ENCODE measurements at places on chromosomes 7 and 10. TPM values are rescaled to one million over a fixed set of nuclear protein-coding genes. Genes with fewer than 3 reads are reported as not detected.
A peak's percentile ranks its signal among the peaks of the same experiment; 100 is the strongest.

GRCh38 chr10:5045095-5045494, 41.4 kb upstream of the AKR1C2 start:
- DNase-seq = no peak

- DNase-seq = no peak
Measured at GRCh38 chr7:39238234-39238869, 260.6 kb downstream of the POU6F2 start.

SPAG6 gene
- 0.19 TPM for polyA plus RNA-seq

RASSF4 gene
- 26.0 TPM for polyA plus RNA-seq

- DNase-seq = no peak
Measured at GRCh38 chr10:69004821-69005220, 16.2 kb downstream of the KIFBP start.

DNA sequence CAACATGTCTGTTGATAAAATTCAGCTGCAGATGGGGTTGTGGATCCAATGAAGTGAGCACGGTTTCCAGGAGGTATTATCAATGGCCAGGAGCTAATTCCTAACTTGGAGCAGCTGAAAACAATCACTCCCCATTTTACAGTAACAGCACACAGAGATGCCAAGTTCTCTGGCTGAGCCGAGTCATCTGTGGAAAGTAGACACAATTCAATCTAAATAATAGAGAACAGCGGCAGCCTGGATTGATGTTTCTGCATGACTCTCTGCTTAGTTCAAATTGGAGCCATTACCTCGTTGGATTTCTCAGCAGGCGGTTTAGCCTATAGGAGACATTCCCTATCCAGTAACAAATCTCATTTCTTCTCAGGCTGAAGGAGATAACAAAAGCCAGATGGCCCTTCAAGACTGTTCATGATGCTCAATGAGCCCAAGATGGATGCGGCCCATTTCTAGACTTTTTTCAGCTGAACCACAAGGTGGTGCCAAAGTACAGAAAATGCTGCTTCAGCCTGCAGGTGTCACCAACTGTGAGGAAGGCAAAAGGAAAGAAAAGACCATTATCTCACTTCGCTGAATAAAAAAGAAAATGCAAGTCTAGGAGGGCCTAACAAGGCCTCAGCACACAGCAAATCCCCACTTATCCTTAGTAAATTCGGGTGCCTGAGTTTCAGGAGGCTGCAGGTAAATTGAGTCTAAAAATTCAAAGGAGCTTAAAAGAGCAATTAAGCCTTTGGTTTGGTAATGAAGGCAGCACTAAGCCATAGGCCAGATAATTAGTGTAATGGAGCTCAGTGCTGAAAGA, 83.7 kb downstream of the SLC16A9 start:
- DNase-seq = peak; percentile 64

DNA sequence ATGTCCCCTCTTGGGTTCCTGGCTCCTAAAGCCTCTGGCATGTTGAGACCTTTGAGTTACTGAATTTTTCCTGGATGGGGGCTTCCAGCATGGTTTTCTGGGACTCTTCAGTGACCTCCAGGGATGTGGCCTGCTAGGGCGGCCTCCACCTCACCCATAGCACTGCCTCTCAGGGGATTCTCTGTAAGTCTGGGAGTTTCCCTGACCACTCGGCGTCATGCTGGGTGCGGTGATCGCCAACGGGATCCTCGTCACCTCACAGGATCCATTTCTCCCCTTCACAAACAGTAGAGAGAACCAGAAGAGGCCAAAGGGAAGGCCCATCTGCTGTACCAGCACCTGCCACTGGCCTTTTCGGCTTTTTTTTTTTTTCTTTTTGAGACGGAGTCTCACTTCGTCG, 84.3 kb downstream of the NPTX2 start:
- DNase-seq = no peak

GRCh38 chr10:76388321-76389023, 957.0 kb downstream of the LRMDA start:
- no peak for DNase-seq

GRCh38 chr10:34814223-34814912, 728 bp downstream of the PARD3 start:
- peak; percentile 72 for DNase-seq

PNLIP gene
- 0.12 TPM for polyA plus RNA-seq

DNA sequence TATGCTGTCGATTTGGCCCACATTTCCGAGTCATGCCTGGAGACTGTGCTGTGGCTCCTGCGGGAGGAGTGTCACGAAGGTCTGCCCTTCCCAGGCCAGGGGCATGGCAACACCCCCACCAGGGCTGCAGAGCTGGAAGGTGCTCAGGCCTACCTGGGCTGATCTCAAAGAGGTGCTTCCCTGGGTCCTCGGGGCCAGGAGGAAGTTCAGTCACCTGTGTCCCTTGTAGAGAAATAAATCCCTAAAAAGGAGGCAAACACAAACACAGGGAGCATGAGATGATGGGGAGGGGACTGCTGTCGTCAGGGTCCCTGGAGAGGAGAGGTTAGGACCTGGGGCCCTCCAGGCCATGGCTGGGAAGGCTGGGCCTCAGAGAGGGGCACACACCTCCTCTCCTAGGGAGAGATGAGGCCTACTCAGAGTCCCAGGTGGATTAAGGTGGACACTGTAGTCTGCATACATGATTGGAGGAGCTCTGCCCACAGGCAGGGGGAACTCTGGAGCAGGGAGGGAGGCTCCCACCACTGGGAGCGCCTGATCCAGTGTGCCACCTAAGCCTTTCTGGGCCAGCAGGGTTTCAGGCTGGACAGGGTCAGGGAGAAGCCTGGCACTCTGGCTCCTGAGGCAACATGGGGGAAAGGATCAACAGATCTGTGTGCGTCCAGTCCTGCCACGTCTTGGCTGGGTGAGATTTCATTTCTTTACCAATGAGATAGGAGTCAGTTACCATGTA, 49.4 kb downstream of the ARHGAP22 start:
- no peak for DNase-seq

DNA sequence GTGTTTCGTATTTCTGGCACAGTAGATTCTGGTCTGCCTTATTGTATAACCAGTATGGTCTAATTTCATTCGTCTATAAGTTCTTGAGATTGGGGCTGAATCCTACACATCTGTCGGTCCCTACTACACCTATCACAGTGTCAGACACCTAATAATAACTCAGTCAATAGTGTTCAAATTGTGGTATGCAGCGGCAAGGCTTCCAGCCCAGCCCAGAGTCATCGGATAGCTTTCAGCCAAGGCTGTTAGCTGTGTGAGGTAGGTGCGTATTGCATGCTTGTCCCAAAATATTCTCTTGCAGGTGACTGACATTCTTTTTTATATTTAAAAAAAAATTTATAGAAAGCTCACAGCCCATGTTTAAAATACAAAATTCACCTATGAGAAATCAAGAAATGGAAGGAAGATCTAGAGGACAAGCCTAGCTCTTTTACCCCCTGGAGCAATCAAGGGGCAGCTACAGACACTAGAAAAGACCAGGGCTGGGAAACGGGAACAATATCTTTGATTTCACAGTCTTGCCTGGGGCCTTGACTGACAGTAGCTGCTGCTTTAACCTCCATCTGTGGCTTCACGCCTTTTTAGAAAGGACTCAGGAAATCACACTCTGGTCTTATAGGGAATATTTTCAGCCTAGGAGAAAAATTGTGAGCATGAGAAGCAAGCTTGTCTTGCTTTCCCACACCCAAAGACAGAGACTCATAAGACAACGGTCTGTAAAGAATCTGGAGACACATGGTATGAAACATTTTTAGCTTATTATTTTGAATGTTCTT, 9.5 kb upstream of the ASB4 start:
- DNase-seq = no peak

GRCh38 chr10:131814567-131815265, 86.1 kb upstream of the PPP2R2D start:
- no peak for DNase-seq

Measured in large intestine (tissue), 12 donors.